Stimulated activated CD4-positive, alpha-beta T cell treated with anti-CD3 and anti-CD28 coated beads, TNF-alpha, amount 100 ng/mL, for 24 hours (primary cell): ENCODE measurements at places on chromosomes 5 and 9.

GRCh38 chr9:38117651-38118050, 48.6 kb upstream of the SHB start:
- DNase-seq = no peak

DNA sequence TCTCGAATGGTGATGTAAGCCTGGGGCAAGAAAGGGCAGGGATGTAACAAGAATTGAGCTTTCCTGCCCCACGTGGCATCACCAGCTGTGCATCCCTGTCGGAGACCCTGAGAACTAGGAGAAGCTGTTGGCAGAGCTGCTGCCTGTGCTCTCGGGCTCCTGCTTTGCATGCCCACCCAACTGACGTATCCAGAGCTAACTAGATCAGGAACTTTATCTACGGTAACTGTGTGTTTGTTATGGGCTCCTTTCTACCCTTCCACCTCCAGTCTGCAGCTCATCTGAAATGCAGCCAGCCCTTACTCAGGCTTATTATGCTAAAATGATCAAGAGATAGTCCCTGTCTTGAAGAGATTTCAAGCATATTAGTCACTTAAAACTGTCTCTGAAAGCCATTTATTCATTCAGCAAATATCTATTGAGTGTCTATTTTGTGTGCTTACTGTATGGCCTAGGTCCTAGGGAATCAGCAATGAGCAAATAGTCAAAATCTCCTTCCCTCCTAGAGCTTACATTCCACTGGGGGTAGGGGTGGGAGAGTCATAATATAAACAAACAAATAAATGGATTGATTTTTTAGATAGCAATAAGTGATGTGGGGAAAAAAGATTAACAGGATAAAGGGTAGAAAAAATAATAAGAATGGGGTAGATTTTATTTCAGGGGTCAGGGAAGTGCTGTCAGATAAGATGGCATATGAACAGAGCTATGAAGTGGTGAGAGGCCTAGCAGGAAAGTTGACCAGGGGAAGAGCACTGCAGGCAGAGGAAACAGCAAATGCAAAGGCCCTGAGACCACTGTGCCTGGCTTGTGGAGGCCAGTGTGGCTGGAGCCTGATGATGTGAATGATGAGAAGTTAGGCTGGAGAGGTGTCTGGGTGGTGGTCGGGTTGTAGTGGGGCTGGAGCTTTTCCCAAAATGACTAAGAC, 118.2 kb downstream of the GALNT10 start:
- no peak for DNase-seq

GRCh38 chr9:12416716-12417115, 276.5 kb upstream of the TYRP1 start:
- no peak for DNase-seq

- DNase-seq = no peak
Observed at GRCh38 chr5:43563321-43563720, 6.4 kb upstream of the PAIP1 start.

DNA sequence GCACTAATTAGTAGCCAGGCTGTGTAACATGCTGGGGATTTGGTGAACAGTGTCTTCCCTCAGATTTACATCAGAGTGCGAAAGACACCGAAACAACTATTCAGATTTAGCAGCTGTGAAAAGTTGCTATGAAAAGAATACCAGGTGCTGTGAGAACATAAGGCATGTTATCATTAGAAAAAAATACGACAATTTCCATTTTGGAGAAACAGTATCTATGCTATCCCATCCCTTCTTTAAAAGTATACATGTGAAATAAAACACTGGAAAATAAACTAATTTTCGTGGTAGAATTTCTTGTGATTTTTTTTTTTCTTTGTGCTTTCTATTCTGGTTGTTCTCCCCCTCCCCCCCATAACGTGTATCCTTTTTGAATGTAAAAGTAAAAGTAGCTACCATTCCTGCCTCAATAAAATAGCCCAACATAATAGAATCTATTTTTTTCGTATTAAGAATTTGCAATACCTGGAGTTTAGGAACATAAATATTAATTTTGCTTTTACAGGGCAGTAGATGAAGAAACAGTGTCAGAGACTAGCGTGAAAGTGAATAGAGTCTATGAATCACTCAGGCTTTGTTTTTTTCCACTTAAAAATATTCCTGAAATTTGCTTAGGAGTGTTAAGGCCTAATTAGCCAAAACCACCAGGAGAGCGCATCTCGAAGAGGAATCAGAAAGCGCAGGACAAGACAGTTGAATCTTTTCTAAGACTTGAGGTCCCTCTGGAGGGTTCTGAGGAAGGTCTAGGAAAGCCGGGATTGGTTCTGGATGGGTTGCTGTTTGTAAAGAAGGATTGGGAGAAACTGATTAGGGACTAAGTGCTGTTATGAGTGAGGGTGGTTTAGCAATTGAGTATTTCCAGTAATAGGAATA, 813 bp upstream of the SLU7 start:
- DNase-seq = no peak

DNA sequence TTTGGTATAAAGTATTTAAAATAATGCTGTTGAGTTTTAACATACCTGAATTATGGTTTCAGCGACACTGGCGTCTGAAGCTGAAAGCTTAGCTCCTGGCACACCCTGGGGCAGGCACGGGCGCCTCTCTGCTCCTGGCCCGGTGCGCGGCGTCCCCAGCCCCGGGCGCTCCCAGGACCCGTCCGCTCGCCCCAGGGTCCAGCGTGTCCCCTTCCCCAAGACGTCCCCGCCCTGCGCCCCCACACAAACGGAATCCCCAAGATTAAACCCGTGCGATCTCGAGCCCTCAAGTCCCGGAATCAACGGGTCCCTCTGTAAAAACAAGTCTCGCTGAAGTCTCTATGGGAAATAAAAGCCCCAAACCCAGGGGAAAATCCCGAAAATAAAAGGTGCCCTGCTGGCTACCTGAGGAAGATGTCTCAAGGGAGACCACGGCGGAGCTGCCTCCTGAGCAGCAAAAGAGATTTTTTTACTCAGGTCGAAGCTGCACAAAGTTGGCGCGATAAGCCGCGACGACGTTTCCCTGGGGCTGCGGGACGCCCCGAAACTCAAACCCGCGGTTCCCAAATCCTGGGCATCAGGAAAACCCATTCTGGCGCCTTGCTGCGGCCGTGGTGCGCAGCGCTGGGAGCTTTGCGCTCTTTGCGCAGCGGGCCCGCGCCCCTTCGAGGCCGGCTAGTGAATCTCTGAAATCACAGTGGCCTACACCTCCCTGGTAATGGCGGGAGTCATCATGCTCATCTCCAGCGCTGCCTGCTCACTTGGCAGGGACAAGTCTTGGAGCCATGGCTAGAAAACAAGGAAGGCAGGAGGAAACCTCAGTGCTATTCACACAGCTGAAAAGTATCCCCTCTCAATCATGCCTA, 6.3 kb upstream of the IFNA8 start:
- no peak for DNase-seq

GRCh38 chr5:5192681-5193080, 52.6 kb downstream of the ADAMTS16 start:
- no peak for DNase-seq

DNA sequence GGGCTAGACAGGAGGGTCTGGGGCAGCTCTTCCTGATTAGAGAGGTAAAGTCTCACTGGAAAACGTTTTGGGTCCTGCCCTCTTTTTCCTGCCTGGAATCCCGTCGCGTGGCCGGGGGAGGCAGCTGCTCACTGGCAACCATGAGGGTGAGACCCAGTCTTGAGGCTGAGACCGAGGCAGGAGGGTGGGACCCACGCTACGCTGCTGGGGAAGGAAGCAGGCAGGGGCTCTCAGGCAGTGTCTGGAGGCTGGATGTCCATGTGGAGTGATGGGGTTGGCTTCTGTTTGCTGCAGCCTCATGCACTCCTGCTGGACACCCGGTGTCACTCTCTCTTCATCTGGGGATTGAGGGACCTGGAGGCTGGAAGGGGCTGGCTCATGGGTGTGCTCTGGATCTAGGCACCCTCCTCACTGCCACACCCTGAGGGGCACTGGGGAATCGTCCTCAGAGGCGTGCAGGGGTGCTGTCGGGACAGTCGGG, 11.3 kb upstream of the SLC2A6 start:
- DNase-seq = no peak

DNA sequence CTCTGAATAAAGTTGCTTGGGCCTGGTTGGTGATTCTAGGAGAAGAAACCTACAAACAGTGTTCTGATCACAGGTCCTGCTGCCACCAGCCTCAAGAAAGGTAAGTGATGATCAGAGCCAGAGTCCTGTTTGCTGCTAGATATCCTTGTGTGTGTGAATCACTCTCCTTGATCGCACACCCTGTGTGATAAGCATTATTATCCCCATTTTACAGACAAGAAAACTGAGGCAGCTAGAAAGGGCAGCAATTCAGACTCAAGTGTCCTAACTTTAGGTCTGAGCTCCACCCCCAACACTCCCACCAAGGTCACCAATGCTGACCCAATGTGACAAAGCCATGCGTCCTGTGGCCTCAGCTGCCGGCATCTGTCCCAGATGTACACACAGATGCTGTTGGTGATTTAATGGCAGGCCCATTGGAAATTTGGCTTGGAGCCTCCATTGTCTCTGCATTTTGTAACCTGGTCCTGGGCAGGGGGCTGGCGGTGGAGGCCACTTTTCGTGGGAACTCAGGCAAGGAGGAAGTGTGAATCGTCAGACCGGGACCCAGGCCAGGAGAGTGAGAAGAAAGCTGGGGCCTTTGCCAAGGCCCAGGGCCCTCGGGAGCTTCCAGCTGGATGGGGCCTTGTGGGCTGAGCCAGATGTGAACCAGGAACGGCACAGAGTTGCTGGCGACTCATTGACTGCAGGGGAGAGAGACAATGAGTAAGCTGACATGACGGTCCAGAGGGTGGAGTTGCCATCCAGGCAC, 29.8 kb upstream of the GGTA1 start:
- no peak for DNase-seq

GRCh38 chr5:111158105-111158744, 66.0 kb upstream of the CAMK4 start:
- DNase-seq = peak; percentile 68

DNA sequence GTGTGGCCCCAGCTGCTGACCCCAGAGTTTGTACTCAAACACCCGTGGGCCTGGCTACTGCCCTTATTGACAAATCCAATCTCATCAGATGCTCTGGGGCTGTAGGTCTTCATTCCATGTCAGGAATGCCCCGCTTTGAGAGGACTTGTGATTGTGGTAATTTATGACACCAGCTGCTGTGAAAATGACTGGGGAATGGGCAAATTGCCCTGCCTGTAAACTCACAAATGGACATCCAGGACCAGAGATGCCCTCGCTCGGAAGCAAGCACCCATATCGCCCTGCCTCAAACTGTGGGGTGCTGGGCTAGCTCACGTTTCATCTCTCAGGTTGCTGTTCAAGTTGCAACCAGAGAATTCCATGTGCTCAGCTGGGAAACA, 225.9 kb upstream of the MAP3K1 start:
- DNase-seq = no peak

- no peak for DNase-seq
Observed at GRCh38 chr9:91320299-91320698, 41.4 kb downstream of the AUH start.

GRCh38 chr5:125180231-125180829, 433.9 kb upstream of the ZNF608 start:
- no peak for DNase-seq

- DNase-seq = no peak
Observed at GRCh38 chr5:131254741-131255140, 9.1 kb upstream of the CDC42SE2 start.

DNA sequence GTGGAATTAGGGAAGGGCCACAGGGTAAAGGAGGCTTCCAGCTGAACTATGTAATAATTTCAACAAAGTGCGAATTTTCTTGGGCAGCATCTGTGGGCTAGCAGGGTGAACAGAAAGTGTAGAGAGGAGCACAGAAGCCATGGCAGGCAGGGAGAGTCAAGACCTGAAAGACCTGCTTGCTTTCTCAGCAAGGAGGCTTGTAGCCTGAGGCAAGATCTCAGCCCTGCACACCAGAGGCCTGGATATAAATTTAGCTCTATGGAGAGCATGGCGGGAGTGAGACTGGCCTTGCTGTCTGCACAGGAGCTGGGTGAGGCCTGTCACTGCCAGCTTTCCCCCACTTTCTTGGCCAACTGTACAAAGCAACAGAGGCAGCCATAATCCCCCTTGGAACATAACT, 32.1 kb upstream of the SH3TC2 start:
- DNase-seq = no peak

GRCh38 chr9:86352440-86353077, 1.7 kb downstream of the TUT7 start:
- DNase-seq = no peak

- DNase-seq = no peak
Observed at GRCh38 chr9:20379804-20380225, 242.5 kb downstream of the MLLT3 start.

DNA sequence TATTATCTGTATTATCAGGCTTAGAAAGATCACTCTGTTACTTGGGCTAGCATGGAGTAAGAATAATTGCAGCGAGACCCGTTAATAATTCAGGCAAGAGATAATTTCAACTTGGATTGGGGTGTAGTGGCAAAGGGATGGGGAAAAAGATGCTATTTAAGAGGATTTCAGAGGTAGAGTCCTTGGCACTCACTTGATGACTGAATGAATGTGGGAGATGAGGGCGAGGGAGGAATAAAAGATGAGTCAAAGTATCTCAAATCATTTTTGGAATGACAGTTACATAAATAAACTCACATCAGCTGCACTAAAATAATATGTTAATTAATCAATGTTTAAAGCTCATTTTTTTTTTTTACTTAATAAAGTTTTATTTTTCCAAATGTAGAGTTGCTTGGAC, 4.5 kb upstream of the GPR21 start:
- no peak for DNase-seq

GRCh38 chr9:99138424-99139284, 33.7 kb downstream of the TGFBR1 start:
- no peak for DNase-seq

DNA sequence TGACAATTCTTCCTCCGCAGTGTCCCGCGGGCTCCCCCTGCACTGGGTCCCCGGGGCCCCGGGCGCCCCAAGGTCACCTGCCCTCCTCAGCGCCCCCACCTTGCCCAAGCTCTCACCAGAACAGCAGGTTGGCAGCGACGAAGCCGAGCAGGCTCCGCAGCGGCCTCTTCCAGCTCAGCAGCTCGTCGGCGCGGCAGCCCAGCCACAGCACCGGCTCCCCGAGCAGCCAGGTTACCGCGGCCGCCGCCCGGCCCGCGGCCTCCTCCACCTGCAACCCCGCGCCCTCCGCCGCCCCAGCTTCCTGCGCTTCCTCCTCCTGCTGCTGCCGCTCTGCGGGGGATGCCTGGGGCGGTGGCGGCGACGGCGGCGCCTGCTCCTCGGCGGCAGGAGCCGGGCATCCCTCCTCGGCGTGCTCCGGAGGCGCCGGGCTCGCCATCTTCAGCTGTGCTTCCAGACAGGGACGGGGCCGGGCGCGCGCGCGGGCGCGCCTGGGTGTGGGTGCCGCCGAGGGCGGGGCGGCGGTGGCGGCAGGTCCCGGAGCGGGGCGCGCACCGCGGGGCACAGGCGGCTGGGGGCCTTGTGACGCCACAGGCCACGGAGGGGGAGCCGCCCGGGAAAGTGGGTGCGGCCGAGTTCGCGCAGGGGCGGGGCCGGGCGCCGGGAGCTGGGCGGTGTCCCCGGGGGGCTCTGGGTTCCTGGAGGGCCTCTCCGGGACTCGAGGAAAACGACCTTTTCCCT, at the start of gene RETREG1:
Gene RETREG1 (minus strand): TSS at position 462 of the 738 bp plus-strand sequence. CDS start 26 bp downstream, at position 436.
- DNase-seq = peak; percentile 74

GRCh38 chr5:56309262-56309826, 76.2 kb upstream of the ANKRD55 start:
- DNase-seq = no peak
